ENCODE measurements at places on chromosomes 7 and 10. TPM values are rescaled to one million over a fixed set of nuclear protein-coding genes. Genes with fewer than 3 reads are reported as not detected.

GRCh38 chr10:131387018-131387529 lies 75.6 kb upstream of the TCERG1L start:
- H3K4me1 ChIP-seq = no peaks in the 10 kb centered on the region
- no peak for DNase-seq
- H3K36me3 ChIP-seq = no peaks in the 10 kb centered on the region
- no peak overlapping the region for H3K27ac ChIP-seq

GRCh38 chr7:149021725-149022062 lies 6.6 kb downstream of the PDIA4 start:
- no peaks in the 10 kb centered on the region for H3K27me3 ChIP-seq
- DNase-seq = no peak
- H3K4me3 ChIP-seq = no peak overlapping the region
- peaks cover 36% of the 10 kb centered on the region for H3K36me3 ChIP-seq

DNA sequence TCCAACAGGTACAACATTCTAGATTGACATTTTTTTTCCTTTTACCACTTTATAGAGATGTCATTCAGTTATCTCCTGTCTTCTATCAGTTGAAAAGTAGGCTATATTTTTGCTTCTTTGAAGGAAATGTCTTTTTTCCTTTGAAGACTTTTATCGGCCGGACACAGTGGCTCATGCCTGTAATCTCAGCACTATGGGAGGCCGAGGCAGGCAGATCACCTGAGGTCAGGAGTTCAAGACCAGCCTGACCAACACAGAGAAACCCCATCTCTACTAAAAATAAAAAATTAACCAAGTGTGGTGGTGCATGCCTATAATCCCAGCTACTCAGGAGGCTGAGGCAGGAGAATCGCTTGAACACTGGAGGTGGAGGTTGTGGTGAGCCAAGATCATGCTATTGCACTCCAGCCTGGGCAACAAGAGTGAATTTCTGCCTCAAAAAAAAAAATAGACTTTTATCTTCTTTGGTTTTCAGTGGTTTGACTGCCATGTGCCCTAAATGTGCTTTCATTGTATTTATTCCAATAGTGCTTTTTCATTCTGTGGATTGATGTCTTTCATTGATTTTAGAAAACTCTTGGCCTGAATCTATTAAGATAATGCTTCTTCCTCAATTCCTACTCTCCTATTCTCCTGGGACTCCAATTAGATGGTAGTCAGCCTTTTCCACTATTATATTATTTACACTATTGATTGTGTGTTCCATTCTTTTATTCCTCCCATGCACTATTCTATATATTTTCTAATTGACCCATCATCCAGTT lies 84.6 kb downstream of the IMMP2L start:
- H3K4me1 ChIP-seq = no peaks in the 10 kb centered on the region
- no peaks in the 10 kb centered on the region for H3K27me3 ChIP-seq
- no peak overlapping the region for H3K4me3 ChIP-seq

GRCh38 chr10:80589726-80590373 lies 52.1 kb downstream of the SH2D4B start:
- no peak for DNase-seq
- no peaks in the 10 kb centered on the region for H3K36me3 ChIP-seq
- no peaks in the 10 kb centered on the region for H3K4me1 ChIP-seq

- no peak overlapping the region for H3K27ac ChIP-seq
- no peak overlapping the region for H3K4me3 ChIP-seq
- H3K4me1 ChIP-seq = peaks cover 19% of the 10 kb centered on the region
Observed at GRCh38 chr7:105682341-105683060, 101.2 kb upstream of the EFCAB10 start.

DNA sequence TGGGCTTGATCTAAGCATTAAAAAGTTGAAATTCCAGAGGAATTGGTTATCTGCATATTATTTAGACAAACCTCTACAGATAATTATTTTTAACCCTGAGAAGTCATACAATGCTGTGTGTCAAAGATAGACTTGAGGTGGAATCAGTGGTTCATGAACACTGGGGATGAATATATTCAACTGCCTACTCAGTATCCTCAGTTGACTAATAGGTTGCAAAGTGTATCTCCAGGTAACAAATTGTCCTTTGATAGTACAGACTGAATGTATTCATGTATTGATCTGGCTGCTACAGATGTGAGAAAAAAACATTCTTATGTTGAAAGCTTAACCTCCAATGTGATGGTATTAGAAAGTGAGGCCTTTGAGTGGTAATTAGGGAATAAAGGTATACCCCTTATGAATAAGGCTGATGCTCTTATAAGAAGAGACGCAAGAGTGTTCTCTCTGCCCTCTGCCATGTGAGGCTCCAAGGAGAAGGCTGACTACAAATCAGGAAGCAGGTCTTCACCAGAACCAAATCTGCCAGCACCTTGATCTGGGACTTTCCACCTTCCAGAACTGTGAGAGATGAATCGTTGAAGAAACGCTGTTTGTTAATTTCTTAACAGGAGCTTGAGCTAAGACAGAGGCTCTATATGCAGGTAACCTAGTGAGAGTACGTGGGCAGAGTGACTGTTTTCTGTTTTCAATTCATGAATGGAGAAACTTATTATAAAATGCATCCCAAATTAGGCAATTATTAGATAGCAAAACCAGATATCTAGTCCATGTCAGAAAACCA lies 7.5 kb downstream of the MRPL32 start:
- no peak overlapping the region for H3K4me3 ChIP-seq
- peaks cover 19% of the 10 kb centered on the region for H3K36me3 ChIP-seq
- no peaks in the 10 kb centered on the region for H3K27me3 ChIP-seq
- no peak for DNase-seq
- peaks cover 6% of the 10 kb centered on the region for H3K4me1 ChIP-seq
- no peak overlapping the region for H3K27ac ChIP-seq

DNA sequence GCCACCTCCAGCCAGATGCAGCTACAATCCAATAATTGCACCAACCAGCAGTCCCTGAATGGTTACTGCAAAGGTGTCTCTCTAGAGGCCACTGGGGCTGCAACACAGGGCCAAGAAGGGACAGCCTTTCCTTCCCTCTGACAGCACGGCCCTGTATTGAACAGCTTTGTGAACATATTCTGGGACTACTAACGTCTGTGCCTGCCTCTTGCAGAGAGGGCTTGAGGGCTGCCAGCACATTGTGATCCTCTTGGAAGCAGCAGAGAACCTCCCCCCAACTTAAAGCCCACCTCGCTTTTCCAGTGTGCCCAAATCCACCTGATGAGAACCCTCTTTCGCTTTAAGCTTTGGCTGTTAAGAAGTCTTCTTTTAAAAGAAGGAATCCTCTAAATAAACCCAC lies 415.9 kb downstream of the RPS24 start:
- no peak overlapping the region for H3K4me3 ChIP-seq
- no peak overlapping the region for H3K27ac ChIP-seq
- DNase-seq = no peak

GRCh38 chr7:51300762-51301674 lies 15.6 kb downstream of the COBL start:
- H3K27ac ChIP-seq = no peak overlapping the region
- no peaks in the 10 kb centered on the region for H3K4me1 ChIP-seq
- no peak overlapping the region for H3K4me3 ChIP-seq

The TWIST1 gene
- total RNA-seq = not detected

The TRPV5 gene
- not detected for total RNA-seq

The INHBA gene
- 1.1 TPM for total RNA-seq

The HOXA2 gene
- not detected for total RNA-seq

The RARRES2 gene
- not detected for total RNA-seq

The ZNF503 gene
- total RNA-seq = 0.21 TPM
